ENCODE measurements at places on chromosomes 1 and 21. TPM values are rescaled to one million over a fixed set of nuclear protein-coding genes. Genes with fewer than 3 reads are reported as not detected.

Gene PTPN14
- total RNA-seq = 2.7 TPM

Gene FMOD
- total RNA-seq = 1.1 TPM

Gene AGRN
- total RNA-seq = 71.9 TPM

Gene PRR9
- not detected for total RNA-seq

Gene MCOLN2
- not detected for total RNA-seq

All from occipital lobe (tissue), 3 donors.